ENCODE measurements at places on chromosomes 7 and 10. TPM values are rescaled to one million over a fixed set of nuclear protein-coding genes. Genes with fewer than 3 reads are reported as not detected.

DNA sequence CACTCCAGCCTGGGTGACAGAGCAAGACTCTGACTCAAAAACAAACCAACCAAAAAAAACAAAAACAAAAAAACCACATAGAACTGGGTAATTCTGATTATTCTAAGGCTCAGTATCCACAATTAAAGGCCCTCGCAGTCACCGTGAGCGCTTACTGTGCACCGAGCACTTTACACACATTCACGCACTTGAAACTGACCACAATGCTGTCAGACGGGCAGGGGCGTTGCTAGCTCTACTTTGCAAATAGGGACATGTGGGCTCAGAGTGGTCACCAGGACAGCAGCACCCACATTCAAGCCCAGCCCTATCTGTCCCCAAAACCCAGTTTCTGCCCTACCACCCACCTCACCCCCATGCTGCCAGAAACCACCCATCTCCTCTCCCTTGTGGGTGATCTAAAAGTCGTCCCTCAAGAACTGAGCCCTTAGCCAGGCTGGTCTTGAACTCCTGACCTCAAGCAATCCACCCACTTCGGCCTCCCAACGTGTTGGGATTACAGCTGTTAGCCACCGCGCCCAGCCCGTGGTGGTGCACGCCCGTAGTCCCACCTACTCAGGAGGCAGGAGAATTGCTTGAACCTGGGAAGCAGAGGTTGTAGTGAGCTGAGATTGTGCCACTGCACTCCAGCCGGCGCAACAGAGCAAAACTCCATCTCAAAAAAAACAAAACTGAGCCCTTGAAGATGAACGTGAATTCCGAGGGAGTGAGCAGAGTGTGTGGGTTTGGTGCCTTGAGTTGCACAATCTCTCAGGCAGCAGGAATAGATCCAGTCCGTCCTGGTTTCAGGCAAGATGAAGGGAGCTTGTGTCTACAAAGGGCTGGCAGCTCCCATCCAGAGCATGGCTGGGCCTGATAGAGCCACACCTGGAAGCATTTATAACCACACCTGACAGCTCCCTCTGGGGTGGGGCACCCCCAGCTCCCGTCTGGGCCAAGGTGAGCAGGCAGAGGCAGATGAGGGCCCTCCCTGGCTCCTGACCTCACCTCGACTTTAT lies 5.4 kb upstream of the HSPB1 start:
- DNase-seq = no peak

DNA sequence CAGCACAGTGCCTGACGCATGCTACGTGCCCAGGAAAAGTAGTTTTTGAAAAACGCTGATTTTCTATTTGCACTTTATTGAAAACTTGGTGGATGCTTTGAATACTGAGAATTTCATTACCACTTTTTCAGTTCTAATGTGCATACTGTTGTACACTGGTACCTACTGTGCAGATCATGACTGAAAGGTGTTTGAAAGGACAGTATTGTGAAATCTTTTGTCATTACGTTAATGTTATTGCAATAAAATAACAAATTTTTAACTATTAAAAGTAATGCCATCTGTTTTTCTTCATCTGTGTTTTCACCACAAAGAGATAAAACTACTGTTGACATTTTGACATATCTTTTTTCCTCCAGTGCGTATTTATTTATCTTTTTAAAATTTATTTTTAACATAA lies 42.1 kb downstream of the CNNM2 start:
- DNase-seq = no peak

DNA sequence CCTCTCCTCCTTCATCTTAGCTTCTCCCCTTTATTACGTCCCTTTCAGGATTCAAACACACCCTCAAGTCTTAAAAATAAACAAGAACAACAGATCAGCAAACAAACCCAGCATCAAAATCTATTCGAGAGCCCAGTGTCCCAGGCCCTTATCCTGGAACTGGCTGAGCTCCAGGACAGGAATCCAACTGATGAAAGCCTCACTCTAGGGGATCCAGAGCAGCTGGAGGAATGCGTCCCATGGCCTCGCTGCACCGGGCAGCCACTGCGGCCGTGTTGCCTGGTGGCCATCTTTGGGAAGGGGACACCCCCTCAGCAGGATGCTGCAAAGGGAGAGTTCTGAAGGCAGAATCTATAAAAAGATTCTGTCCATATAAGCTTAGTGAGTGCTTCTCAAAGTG lies 156.5 kb upstream of the BMPER start:
- no peak for DNase-seq

HSPA12A gene
- 3.2 TPM for total RNA-seq

PRRT4 gene
- total RNA-seq = 0.11 TPM

DNA sequence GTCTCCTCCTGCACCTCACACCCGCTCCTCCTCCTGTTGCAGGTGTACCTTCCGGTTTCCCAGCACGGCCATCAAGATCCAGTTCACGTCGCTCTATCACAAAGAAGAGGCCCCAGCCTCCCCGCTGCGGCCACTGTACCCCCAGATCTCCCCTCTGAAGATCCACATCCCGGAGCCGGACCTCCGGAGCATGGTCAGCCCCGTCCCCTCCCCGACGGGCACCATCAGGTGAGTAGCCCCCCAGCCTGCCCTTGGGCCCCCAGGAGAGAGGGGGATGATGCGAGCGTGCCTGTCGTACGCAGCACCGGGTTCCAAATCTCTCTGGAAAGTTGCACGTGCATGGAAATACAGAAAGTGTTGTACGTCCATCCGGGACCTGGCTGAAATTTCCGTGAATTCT lies 34.6 kb upstream of the AP5Z1 start:
- no peak for DNase-seq

ZNF727 gene
- not detected for total RNA-seq

- DNase-seq = no peak
Observed at GRCh38 chr10:125482637-125483036, 200.3 kb downstream of the TEX36 start.

DNAJC9 gene
- total RNA-seq = 5.2 TPM

DNA sequence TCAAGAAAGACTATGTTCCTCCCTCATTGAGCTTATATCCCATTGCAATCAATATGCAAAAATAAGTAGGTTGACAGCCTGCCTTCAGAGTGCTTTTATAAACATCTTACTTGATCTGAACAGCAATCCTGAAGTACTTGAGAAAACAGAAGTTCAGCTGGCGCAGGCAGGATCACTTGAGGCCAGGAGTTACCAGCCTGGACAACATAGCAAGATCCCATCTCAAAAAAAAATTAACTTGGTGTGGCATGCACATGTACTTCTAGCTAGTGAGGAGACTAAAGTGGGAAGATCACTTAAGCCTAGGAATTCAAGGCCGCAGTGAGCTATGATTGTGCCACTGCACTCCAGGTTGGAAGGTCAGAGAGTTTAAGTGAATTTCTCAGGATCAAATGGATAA lies 30.1 kb downstream of the LUC7L2 start:
- DNase-seq = no peak

- no peak for DNase-seq
Observed at GRCh38 chr7:44891372-44891771, 6.0 kb upstream of the PURB start.

GRCh38 chr10:14535457-14536130 lies 204.9 kb upstream of the FRMD4A start:
- DNase-seq = no peak

- DNase-seq = no peak
Observed at GRCh38 chr7:101891936-101892640, 74.7 kb downstream of the CUX1 start.

GPER1 gene
- 9.2 TPM for total RNA-seq

GRCh38 chr7:70733090-70733489 lies 398.9 kb upstream of the GALNT17 start:
- no peak for DNase-seq

DNA sequence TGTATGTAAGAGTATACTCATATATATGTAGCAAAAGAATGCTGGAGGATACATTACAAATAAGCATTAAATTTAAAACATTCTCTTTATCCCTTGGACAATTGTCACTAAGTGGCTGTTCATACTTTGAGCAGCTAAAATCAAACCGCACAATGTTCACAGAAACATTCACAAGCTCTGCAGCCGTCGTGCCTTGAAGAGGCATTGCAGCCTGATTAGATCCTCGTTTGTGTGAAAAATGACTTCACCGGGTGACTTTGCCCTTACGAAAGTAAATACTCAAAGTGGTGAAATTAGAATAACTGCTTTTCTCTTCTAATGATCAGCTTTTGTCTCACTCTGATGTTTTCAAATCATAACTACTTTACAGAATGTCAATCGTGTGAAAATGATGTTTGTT lies 319.0 kb downstream of the GFRA1 start:
- DNase-seq = no peak

GRCh38 chr7:150952331-150953050 lies 25.6 kb downstream of the KCNH2 start:
- DNase-seq = no peak

GRCh38 chr7:18059171-18059570 lies 31.5 kb upstream of the PRPS1L1 start:
- DNase-seq = no peak

CDC14C gene
- total RNA-seq = not detected

DNA sequence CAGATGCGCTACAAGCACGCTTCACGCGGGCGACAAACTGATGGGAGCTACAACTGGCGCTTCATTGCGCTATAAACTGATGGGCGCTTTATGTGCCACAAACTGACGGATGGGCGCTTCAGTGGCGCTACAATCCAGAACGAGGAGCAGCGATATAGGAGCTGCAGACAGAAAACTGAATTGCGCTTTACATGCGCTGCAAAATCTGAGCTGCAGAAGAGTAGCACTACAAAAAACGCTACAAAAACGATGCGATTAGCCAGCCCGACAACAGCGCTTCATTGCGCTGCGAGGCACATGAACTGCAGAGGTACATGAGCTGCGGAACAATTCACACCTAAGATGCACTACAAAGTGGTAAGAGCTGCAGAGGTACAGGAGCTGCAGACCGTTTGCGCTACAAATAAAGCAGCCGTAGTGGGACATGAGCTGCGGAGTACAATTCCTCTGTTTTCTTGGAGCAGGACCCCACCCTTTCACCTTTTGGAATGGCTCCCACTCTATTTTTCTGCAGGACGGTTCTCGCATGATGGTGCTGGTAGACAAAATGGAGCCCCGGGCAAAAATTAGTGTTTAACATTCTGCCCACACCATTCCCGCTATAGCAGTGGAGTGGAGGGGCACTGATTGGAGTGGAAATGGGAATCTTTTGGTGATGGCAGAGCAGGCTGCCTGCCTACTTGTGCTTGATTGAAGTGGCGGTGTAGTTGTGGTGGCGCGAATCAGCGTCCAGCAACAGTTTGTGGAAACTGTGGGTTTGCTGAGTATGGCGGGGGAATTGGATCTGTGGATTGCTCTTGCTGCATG lies 1.2 kb upstream of the SGCE start:
- DNase-seq = no peak

TUBB8 gene
- not detected for total RNA-seq

- no peak for DNase-seq
Observed at GRCh38 chr10:128879030-128879429, 588.0 kb upstream of the MGMT start.

DNA sequence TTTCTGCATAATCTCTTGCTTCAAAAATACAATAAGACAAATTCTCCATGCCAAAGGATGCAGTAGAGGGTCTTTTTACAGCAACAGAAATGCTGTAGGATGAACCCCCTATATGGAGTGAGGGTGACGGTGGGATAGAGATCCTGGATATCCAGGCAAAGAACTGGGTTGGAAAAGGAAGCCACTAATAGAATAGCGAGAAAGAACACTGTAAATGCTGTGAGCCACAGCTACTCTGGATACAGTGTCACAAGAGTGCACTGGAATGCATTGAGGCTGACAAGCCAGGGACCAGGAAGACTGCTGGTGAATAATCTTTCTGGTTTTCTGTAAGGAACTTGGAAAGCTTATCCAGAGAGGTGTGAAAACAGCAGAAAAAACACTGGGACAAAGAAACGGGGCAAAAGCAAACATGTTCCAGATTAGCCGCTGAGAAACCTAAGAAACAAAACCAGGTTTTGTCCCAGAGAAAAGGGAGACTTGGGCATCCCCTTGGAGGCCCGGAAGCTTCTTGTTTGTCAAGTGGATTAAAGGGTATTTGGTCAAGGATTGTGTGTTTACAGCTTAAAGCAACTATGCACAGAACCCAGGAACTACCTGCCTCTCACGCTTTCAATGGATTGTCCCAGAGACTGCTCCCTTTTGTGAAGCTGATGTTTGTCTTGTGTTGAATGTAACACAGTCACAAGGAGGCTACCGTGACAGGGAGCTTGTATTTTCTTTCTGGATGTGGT lies 6.2 kb upstream of the MSMB start:
- DNase-seq = no peak

DNA sequence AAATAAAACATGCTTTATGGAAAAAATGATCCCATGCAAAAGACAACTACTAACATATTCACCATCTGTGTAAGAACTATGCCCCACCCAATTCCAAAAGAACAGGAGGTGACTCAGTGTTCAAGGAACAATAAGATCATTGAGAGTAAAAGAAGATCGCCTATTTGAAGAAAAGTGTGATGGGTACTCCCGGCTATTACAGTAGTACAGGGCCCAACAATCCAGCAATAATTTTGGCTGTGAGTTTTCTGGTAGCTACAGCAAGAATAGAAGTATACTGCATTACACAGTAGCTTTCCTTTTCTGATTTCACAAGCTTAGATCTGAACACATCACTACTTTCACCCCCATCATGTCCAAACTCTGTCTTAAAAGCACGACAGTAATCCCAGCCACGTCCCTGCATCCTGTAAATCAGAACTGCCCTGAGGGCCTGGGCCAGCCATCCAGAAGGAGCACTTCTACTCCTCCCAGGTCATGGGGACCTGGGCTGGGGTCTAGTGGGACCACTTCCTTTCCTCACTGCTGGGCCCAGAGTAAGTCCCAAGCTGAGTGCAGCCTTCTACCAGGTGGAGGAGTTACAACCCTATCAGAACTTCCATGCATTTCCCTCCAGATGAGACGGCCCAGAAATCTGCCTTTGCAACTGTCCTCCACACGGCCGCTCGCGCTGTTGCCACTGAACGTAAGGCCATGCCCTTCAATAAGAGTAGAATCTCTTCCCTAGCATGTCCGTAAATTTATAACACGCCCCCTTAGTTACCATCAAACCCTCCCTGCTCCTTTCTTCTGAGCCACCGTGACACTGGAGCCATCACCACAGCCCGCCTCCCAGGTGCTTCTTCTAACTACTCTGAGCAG lies 7.9 kb downstream of the ESYT2 start:
- DNase-seq = no peak

TWIST1 gene
- not detected for total RNA-seq

ENO4 gene
- total RNA-seq = not detected

GRCh38 chr10:83252596-83252995 lies 886.7 kb upstream of the GHITM start:
- DNase-seq = no peak

- DNase-seq = no peak
Observed at GRCh38 chr7:98934267-98934666, 55.9 kb downstream of the TRRAP start.

VWC2 gene
- not detected for total RNA-seq

- no peak for DNase-seq
Observed at GRCh38 chr7:158055726-158056510, 531.7 kb downstream of the PTPRN2 start.
